GM12892 (cell line): ENCODE measurements at places on chromosomes 2 and 18.

GRCh38 chr2:172562298-172562697 lies 6.4 kb downstream of the PDK1 start:
- DNase-seq, result no peak

DNA sequence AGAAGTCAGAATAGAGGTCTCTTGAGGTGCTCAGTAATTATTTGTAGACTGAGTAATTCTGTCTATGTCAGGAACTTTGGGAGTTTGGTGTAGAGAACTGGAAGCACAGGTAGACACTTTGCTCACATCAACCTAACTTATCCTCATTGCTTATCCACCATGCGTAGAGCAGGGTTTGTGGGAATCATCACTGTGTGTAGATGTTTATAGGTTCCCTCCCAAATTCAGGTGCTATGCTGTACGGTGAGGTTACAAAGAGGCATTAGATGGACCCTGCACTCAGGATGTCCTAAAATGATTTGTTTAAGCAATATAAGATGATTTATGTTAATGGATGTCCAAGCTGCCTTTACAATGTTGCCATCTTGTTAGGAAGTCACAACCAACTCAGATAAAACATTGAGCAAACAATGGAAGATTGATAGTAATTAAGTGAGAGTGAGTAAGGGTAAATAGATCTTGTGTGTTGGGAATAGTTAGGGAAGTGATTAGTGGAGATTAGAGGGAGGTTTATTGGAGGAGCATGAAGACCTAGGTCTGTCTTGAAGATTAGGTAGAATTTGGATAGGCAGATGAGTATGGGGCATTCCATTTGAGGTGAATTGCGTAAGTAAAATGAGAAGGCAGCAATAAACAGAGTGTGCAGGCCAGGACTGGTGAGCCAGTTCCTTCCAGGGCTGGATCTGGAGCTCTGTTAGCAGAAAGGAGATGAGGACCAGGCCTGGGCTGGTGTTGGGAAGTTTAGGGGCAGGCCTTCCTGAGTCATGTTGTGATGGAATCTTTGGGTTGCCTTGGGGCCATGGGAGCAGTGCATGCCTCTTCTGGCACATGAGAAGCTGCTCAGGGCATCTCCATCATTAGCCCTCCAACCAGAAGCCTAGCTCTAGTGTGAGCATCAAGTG lies 12.1 kb downstream of the EPAS1 start:
- no peak for DNase-seq

- no peak for DNase-seq
These were observed 88.5 kb downstream of the ICA1L start for GRCh38 chr2:202782940-202783558.

DNA sequence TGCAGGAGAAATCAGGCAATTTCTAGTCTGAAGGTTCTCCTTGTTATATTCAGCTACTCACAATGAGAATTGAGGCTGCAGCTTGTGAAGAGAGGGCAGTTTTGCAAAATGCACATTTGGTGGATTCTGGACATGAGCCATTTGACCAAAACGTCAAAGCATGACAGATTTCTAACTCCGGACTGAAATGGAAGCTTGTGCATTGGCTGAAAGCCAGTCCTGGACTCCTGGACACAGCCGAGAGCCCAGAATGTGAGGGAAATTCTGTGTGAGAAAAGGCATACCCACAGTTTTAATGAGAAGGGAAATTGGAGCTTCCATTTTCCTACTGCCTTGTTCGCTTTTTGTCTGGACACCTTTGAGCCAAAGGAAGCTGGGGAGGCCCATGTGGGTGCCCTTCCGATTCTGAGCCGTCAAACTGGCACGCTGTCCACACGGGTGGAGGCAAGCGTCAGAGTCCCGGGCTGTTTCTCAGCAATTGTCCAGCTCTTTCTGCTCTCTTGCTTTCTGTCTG lies 23.7 kb upstream of the ROCK2 start:
- no peak for DNase-seq

- no peak for DNase-seq
These were observed 169.4 kb upstream of the UNC80 start for GRCh38 chr2:209602259-209602658.

- DNase-seq, result no peak
These were observed 3.9 kb downstream of the MAP3K19 start for GRCh38 chr2:135043345-135043744.

GRCh38 chr2:25454824-25455611 lies 113.3 kb upstream of the DNMT3A start:
- no peak for DNase-seq

DNA sequence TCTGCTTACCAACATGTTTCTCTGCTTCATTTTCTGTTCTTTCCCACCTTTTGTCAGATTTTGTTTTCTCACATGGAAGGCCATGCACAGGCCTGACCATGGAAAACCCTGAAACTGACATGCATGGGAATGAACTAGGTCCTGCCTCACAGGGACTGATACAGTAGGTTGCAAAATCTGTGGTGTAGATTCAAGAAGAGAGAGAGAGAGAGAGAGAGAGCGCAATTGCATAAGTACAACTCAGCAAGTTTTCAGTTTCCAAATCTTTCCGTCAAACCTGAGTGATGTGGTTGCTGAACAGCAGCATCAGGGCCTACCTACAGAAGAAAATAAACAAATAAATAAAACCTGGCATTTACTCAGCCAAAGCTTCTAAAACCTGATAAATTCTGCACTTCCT lies 87.5 kb upstream of the RNF152 start:
- DNase-seq, result no peak

GRCh38 chr18:5413447-5413846 lies 117.9 kb upstream of the ZBTB14 start:
- no peak for DNase-seq

DNA sequence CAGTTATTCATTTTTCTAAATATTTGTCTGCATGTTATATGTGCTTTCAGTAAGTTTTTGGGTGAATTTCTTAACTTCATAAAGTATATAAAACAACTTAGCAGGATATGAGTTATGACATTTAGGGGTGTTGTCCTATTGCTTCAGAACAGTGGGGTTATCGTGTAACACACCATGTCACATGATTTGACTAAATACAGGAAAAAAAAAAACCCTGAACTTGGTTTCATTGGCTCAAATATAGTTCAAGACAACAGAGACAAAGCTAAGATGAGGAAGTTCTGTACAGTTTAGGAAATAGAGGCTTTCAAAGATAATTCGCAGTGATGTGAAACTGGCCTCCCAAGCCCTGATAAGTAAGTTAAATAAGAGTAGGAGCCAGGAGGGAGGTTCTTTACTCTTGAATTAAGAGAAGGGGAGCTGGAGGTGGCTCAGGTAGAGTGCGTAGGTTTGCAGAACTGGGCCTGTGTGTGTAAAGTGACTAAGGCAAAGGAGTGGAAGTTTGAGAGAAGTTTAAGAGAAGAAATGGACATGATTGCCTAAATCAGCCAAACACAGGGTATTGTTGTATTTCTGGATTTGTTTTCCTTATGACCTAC lies 53.9 kb downstream of the LIMS1 start:
- DNase-seq, result no peak

DNA sequence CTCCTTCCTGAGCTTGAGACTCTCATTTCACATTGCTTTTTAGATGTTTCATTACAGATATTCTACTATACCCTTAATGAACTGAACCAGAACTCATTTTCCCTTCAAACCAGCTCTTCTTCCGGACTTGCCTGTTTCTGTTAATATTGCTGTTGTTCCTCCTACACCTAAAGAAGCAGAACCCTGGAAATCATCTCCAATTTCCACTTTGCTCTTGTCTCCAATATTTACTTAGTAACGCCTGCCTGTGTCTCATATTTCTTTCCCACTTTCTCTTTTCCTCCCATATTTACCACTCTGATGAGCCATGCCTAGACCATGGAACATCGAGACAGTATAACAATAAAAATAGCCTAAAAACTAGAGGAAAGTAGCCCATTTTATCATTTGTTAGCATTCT lies 17.9 kb upstream of the GMCL1 start:
- DNase-seq, result no peak

DNA sequence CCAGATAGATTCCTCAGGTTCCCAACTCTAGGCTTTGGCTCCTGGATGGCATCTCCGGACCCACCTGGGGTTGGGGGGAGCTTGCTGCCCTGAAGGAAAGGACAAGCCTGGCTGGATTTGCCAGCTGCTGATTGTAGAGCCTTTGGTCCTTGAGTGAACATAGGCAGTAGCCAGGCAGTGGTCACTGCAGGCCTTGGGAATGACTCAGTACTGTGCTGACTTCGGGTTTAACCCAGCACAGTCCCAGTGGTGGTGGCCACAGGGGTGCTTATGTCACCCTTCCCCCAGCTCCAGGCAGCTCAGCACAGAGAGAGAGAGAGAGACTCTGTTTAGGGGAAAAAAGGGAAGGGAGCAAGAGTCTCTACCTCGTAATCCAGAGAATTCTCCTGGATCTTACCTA lies 27.7 kb upstream of the ACTR2 start:
- no peak for DNase-seq

GRCh38 chr18:2529154-2529553 lies 42.2 kb downstream of the METTL4 start:
- DNase-seq, result no peak

GRCh38 chr2:190986221-190986953 lies 27.6 kb downstream of the STAT1 start:
- no peak for DNase-seq

- no peak for DNase-seq
These were observed 4.4 kb downstream of the EHD3 start for GRCh38 chr2:31238126-31238905.

GRCh38 chr2:204184226-204184625 lies 247.7 kb downstream of the ICOS start:
- DNase-seq, result no peak
